Activated T-helper 17 cell treated with anti-CD3 and anti-CD28 coated beads, Interleukin-2, amount 50 U/mL, for 72 hours (primary cell): ENCODE measurements at places on chromosomes 16 and 17.

DNA sequence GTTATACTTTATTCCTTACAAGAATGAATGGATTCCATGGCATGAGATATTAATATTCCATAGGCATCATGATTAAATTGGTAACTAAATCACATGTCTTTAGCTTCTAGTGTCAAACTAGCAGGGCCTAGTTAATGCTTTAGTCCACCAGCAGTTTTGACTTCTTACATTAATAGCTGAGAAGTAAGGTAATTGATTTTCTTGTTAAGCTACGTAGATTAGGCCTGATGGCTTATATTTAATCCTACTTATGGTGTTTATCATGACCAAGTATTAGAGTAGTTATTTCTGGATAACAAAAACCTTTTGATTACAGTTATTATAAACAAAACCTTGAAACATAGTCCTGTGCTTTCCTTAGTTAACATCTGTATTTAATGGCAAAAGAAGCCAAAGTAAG is 184.5 kb downstream of the TANC2 start:
- ATAC-seq = no peak

DNA sequence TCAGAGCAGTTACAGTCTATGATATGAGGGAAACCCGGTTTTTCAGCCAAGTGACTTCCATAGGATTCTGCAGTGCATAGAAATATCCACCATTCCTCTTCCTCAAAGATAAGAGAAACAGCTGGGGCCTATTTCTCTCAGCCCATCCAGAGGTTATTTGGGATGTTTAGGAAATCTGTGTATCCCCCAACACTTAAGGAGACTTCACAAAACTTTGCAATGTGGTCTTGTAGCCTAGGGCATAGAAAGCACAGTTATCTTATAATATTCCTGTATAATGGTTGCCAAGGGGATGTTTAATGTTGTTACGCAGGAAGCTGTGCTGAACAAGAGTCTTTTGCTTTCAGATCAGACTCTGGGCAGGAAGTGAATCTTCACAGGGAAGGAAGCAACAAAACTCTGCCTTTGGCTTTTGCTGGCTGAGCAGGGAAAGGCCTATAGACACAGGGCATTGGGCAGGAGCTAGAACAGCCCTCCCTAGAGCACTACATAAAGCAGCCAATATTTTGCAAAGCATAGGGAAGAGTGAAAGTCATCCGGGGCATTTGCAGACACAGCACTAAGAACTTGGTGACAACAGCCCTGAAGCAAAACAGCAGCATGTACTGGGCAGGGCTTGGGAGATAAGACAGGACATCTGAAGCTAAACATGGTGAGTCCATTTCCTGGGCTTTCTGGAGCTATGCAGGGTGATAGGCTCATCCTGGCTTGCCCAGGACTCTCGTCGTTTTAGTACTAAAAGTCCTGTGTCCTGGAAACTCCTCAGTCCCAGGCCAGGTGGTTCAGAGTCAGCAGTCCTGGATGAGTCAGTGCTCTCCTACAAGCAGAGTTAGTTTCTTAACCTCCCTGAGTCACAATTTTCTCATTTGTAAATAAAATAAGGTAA is 18.7 kb upstream of the BEAN1 start:
- peak; percentile 85 for ATAC-seq

DNA sequence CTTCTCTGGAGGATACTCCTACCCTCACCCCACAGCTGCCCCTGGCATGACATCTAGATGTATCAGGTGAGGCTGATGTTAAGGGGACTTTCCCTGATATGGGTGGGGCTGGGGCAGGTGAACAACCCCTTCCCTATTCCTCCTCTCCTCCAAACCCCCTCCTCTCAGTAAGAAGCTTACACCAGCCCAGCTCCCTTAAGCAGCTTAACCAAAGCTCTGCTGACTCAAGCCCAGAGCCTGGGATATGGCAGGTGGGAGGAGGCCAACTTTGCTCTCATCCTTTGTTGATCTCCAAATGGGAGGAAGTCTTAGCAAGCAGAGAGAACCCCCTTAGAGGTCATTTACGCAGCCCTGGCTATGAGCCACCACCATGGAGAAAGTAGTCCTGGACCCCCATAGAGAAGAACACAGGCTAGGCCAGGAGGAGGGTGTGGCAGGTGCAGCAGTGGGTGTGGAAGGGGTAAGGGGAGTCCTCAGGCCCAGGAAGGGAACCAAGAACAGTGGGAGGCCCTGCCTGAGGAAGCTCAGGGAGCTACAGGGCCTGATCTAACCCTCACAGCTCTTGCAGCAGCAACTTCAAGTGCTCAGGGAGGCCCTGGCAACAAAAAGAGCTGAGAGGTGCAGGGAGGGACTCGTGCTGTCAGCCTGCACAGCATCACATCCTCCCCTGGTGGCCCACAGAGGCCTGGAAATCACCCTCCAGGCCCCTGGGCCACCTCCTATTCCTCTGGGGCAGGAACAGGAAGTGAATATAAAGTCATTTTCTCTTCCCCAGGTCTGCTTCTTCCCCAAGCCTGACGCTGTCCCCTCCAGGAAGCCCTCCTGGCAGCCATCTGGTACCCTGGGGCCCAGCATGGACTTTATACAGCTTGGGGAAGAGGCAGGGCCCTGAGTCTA is 2.9 kb downstream of the UNC119 start:
- peak; percentile 79 for ATAC-seq

DNA sequence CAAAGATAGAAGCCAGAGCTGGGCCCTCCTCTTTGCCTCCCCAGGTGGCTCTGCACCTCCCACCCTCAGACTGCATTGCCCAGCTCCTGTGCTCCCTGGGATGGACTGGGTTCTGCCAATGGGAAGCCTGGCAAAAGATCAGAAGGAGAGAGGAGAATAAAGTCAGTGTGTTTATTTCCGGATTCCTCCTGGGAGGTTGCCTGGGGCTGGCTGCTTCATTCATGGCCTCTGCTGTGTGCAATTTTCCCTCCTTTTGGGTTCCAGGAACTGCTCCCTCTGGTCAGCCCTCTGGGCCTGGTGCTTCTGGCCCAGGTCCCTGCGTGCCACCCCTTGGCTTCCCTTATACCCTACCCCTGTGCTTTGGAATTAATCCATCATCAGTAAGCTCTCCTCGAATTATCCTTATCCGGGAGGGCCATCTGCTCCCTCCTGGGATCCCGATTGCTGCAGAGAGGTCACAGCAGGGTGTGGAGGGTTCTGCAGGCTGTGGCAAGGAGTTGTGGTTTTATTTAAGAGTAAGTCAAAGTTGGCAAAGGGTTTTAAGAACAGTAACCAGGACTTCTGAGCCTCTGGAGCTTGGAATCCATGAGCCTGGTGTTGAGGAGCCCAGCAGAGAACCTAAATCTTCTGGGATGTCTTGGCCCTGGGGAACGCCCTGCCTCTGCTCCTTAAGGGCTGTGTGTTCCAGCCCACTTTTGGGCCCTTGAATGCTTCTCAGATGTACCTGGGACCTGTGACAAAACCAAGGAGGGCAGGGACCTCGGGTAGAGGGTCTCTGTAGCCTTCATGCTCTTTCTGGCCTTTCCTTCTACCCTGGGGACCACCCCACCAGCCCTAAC is 8.2 kb upstream of the MMP2 start:
- ATAC-seq = no peak

- ATAC-seq = no peak
Measured at GRCh38 chr16:4015275-4016004, 100.8 kb downstream of the ADCY9 start.

GRCh38 chr17:64411999-64412771 is 21.5 kb upstream of the PECAM1 start:
- ATAC-seq = no peak

GRCh38 chr17:32792207-32792606 is 84.7 kb downstream of the MYO1D start:
- ATAC-seq = no peak

DNA sequence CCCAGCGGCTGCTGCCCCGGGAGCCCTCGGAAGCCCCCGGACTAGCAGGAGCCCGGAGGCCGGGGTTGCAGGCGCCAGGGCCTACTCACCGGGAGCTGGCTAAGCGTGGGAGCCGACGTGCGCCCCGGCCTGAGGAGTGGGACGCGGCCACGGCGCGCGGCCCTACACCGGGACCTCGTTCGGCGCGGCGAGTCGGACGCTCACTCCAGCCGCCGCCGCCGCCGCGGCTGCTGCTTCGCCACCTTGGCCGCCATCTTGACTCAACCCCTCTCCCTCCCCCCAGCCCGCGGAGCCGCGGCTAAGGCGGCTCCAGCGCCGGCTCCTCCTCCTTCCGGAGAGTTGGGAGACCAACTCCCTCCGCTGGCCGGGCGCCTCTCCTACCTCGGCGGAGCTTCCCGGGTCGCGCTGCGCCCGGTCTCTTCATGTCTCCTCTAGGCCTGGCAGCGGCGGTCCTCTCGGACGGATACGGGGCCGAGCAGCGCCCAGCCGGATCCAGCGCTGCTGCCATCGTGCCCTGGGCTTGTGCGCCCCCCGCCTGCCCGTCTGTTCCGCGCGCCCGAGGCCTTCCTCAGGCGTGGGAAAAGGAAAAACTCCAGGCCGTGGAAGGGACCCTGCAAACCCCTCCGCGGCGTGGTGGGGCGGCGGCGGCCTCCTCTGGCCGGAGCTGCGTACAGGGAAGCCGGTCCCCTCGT is at the start of gene NCOR1:
NCOR1 (minus strand) TSS at position 262 of the 692 bp plus-strand sequence. CDS start 20,965 bp downstream, outside the sequence.
- peak; percentile 91 for ATAC-seq

DNA sequence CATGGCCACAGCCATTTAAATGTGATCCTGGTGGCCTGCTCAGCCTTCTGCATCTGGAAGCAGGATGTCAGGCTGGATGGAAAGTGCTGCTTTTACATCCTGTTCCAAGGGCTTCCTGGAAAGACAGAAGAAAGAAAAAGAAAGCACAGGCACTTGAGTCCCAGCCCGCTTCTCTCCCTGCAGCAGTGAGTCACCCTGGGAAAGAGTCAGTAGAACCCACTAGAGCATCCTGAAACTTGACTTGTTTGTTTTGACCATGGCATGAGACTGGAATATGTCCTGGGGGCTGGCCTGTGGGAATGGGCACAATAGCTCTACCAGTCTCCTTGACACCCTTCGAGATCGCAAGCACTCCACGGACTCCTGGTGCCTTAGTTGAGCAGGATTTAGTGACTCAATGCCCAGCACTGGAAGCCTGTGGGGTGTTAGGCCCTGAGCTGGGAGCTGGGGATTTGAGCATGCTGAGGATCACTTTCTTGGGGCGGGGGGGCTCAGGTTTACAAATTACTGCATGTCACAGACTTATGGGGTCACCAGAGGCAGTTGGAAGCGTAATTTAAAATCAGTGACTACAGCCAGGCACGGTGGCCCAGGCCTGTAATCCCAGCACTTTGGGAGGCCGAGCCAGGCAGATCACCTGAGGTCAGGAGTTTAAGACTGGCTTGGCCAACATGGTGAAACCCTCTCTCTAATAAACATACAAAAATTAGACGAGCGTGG is 22.1 kb upstream of the GNA13 start:
- ATAC-seq = no peak

GRCh38 chr17:73976676-73977521 is 226.6 kb upstream of the RPL38 start:
- ATAC-seq = no peak
